ENCODE measurements at places on chromosomes 2 and 18.

- no peak for DNase-seq
Observed at GRCh38 chr18:79508565-79509535, 113.1 kb downstream of the NFATC1 start.

GRCh38 chr2:102837626-102838198 is 75.9 kb downstream of the TMEM182 start:
- DNase-seq: no peak

- peak; percentile 43 for DNase-seq
Observed at GRCh38 chr18:54679318-54680149, 88.5 kb downstream of the DYNAP start.

GRCh38 chr2:215531284-215531683 is 95.4 kb upstream of the FN1 start:
- no peak for DNase-seq

GRCh38 chr2:56132138-56132537 is 51.7 kb upstream of the CCDC85A start:
- peak; percentile 18 for DNase-seq

- DNase-seq: no peak
Observed at GRCh38 chr2:3958465-3958864, 255.1 kb downstream of the DCDC2C start.

- DNase-seq: no peak
Observed at GRCh38 chr2:7523481-7524120, 606.4 kb downstream of the RNF144A start.

DNA sequence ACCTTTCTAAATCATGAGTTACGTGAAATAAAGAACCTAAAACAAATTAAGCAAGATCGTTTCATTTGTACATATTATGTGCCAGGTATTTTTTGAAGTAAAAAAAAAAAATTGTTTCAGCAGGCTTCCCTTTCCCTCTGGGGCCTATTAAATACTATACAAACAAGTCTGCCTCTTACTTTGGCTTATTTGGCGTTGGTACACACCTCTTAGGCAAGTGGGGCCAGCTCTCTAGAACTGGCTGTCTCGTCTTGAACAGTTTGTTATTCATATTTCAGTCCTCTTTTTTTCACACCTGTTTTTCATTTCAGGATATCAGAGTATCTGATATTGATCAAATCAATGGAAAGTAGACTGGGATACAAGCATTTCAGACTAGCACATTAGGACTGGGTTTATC is 27.4 kb upstream of the PPP3R1 start:
- no peak for DNase-seq

DNA sequence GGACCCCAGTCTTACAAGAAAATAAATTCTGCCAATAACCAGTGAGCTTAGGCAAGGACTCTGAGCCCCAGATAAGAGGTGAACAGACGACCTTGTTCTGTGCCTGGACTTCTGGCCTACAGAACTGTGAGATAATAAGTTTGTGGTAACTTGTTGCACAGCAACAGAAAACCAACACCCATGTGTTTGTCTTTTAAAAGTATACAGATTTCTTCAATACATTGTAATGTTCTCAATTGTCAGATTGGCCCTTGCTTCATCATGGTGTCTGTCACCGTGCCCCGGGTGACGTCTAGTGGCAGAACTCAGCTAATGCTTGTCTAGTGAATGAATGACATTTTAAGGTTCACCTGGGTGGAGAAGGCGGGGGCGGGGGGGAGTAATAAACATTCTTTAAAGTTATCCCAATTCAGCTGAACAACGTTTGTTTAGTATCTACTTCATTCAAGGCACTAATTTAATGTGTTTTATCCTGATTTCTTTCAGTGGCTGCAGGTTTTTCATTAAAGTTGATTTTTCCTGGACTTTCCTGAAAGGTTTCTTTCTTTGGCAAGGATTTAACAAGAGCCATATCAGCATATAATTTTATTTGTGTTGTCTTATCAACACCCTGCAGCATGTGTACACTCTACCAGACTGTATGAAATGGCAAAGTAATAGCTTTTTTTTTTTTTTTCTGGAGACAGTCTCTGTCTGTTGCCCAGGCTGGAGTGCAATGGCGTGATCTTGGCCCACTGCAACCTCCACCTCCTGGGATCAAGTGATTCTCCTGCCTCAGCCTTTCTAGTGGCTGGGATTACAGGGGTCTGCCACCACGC is 123.8 kb upstream of the DLX2 start:
- DNase-seq: no peak

- DNase-seq: no peak
Observed at GRCh38 chr2:4579977-4580376, 876.6 kb downstream of the DCDC2C start.

GRCh38 chr2:15634846-15635490 is 43.3 kb downstream of the DDX1 start:
- DNase-seq: no peak

GRCh38 chr2:146721486-146721885 is 1123.3 kb upstream of the ACVR2A start:
- DNase-seq: no peak

GRCh38 chr18:5529471-5529870 is 14.3 kb downstream of the EPB41L3 start:
- DNase-seq: no peak

DNA sequence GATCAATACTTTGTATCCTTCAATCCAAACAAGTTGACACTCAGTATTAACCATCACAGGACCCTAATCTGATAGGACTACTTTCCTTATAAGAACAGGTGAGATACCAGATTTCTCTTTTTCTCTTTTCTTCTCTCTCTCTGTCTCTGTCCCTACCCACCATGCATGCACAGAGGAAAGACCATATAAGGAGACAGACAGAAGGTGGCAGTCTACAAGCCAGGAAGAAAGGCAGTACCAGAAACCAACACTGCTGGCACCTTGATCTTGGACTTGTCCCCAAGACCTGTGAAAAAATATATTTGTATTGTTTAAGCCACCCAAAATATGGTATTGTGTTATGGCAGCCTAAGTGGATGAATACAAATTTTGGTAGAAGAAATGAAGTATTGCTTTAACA is 156.2 kb upstream of the KCNH7 start:
- DNase-seq: no peak

DNA sequence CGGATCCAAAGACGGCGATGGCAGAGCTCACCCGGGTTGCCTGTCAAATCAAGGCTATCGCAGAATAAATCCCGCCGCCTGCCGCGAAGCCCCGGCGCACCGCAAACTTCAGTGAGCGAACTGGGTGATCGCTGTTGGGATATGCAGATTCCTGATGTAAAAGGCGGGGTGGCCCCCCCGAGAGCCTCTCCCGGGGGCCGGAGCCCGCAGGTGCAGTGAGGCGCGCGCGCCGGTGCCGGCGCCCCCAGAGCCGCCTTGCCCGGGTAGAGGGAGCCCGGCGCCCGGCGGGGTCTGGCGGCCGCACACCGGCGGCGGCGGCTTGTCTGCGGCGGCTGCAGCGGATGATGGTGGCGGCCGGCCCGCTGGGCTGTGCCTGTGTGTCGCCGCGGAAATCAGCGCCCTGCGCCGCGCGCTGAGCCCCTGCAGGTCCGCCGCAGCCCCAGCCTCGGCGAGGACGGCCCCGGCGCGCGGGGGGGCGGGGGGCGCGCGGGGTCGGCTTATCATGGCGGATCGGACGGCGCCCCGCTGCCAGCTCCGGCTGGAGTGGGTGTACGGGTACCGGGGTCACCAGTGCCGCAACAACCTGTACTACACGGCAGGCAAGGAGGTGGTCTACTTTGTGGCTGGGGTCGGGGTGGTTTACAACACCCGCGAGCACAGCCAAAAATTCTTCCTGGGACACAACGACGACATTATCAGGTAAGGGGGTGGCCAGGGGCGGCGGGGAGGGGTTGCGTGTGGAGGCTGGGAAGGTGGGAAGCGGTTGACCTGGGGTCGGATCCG is 1.3 kb downstream of the EML6 start:
- DNase-seq: no peak

DNA sequence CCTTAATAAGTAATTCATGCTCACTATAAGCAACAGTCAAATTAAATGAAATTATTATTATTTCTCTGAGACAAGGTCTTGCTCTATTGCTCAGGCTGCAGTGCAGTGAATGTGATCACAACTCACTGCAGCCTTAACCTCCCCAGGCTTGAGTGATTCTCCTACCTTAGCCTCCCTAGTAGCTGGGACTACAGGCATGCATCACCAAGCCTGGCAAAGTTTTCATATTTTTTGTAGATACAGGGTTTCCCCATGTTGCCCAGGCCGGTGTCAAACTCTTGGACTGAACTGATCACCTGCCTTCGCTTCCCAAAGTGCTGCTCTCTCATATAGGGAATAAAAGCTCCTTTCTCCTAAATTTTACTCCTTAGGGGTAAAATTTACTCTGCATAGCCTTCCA is 74.9 kb upstream of the GAREM1 start:
- DNase-seq: no peak

DNA sequence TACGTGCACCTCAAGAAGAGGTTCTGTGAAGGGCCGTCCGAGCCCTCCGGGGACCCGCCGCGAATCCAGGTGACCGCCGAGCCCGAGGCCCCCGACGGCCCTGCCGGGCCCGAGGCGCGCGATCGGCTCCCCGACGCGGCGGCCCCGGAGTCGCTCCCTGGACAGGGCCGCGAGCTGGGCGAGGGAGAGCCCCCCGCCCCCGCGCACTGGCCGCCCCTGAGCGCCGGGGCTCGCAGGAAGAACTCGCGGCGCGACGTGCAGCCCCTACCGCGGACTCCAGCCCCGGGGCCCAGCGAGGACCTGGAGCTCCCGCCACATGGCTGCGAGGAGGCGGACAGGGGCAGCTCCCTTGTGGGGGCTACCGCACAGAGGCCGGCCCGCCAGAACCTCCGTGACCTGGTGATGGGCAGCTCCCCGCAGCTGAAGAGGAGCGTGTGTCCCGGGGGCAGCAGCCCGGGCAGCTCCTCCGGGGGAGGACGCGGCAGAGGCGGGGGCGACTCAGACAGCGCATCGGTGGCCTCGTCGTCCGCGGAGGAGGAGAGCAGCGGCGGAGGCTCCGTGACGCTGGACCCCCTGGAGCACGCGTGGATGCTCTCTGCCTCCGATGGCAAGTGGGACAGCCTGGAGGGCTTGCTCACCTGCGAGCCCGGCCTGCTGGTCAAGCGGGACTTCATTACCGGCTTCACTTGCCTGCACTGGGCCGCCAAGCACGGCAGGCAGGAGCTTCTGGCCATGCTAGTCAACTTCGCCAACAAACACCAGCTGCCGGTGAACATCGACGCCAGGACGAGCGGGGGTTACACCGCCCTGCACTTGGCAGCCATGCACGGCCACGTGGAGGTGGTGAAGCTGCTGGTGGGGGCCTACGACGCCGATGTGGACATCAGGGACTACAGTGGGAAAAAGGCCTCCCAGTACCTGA is 812 bp downstream of the SOWAHC start:
- DNase-seq: no peak

DNA sequence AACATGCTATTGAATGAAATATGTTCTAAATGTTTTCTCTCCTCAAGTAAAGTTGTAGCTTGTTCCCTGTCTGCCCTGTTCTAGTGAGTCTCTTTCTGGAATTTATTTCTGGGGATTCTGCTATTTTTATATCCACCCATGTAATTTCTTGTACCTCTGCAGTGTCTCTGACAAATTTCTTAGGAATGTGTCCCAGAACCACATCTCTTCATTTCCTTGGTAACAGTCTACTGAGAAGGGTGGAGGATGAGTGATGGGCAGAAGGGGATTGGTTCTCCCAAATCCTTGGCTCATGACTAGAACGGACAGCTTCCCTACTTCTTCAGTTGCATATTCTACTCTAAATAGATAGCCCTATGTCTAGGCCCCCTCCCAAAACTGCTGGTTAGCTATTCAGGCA is 490.6 kb upstream of the LINC00305 start:
- no peak for DNase-seq

DNA sequence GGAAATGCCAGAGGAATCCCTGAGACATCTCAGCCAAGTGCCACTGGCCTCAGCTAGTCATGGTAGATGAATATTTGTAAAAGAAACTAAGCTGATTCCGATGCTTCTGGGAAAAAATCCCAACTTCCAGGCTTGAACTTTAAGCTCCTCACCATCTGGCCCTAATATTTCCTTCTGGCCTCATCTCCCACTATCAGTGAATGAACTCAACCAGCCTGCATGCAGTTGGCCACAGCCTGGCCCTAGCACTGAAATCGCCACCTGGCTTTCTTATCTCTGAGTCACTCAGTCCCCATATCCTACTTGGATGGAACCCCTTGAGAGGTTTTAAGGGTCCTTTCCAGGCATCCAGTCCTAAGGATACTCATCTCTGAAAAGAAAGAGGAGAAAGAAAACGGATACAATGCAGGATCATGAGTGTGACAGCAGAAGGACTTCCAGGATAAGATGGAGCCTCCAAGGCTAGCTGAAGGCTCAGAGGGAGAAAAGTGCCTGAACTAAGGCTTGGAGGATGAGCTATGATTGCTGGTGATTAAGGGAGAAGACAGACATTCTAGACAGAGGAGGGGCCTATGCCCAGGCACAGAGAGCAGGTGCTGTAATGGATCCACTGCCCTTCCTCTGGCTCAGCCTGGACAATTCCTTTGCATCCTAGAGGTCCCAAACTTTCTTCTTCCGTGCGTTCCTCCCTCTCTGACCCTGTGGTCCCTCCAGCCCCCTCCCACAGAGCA is 141.5 kb upstream of the MYCN start:
- DNase-seq: no peak

GRCh38 chr18:52426041-52426440 is 86.0 kb downstream of the DCC start:
- DNase-seq: no peak

GRCh38 chr2:63046961-63047320 is 3.7 kb upstream of the OTX1 start:
- DNase-seq: no peak

DNA sequence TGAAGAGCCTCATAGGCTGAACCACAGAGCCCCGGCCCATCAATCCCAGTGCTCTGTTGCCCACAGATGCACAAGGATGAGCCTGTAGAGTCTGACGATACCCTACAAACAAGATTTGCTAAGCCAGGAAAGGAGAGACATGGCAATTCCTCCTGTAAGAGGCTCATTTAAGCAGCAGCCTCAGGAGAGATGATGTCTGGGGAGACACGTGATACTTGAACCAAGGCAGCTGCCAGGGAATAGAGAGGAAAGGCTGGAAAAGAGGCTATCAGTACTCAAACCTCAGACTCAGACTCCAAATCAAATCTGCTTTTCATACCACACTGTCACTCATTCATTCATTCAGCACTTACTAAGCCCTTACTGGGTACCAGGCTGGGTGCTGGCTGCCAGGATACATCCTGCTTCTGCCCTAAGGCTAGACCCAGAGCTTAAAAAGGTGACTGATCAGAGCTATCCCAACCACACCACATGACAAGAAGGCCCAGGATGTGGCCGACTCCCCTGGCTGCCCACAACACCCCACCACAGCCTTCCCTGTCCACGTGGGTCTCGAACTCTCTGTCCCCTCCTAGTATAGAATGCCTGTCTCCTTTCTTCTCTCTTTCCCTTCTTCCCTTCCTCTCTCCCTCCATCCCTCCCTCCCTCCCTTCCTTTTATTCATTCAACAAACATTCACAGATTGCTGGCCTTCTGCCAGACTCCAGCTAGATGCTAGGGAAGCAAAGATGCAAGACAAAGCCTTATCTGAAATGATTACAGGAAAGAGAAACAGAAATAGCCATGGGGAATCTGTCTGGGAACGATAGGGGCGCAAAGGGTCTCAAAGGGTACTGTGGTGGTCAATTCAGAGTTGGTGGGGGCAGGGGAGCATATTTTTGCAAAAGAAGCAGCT is 23.4 kb upstream of the KCNK3 start:
- DNase-seq: no peak

GRCh38 chr2:218607436-218608115 is at the start of gene PLCD4:
TSS of gene PLCD4 (plus strand) at chr2:218607899. CDS start at chr2:218615740, 7,841 bp downstream.
- peak; percentile 35 for DNase-seq

All from kidney epithelial cell (primary cell).